Renal cortical epithelial cell (primary cell): ENCODE measurements at places on chromosomes 1 and 21.
A peak's percentile ranks its signal among the peaks of the same experiment; 100 is the strongest.

DNA sequence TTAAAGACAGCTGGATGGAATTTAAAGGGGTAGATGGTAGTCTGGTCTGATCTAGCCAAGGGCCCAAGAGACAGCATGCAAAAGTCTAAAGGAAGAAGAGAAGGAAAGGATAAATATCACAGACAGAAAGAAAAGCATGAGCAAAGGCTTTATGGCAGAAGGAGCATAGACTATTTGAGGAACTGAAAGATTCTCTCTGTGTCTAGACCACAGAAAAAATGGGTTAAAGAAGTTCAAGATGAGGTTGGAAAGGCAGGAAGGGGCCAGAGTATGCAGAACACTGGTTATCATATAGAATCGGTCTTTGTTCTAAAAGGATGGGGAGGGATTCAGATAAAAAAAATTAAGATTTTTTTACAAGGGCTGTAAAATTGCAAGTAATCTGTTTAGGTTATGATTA is 136.8 kb upstream of the SGIP1 start:
- DNase-seq = no peak

- no peak for DNase-seq
These were observed 55.8 kb upstream of the BOLA1 start for GRCh38 chr1:149843431-149844041.

DNA sequence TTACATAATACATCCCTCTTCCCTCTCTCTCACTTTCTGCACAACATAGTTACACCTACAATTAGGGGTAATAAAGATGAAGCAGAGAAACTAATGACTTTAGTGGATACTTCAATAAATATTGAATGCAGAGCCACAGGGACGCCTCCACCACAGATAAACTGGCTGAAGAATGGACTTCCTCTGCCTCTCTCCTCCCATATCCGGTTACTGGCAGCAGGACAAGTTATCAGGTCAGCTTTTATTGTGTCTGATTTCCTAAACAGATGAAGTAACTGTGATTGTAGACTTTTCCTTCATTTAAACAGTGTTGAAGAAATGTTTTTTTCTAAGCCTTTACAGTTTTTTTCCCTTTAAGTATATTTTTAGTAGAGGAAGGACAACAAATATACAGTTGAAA is 281.6 kb downstream of the TPR start:
- DNase-seq = no peak

DNA sequence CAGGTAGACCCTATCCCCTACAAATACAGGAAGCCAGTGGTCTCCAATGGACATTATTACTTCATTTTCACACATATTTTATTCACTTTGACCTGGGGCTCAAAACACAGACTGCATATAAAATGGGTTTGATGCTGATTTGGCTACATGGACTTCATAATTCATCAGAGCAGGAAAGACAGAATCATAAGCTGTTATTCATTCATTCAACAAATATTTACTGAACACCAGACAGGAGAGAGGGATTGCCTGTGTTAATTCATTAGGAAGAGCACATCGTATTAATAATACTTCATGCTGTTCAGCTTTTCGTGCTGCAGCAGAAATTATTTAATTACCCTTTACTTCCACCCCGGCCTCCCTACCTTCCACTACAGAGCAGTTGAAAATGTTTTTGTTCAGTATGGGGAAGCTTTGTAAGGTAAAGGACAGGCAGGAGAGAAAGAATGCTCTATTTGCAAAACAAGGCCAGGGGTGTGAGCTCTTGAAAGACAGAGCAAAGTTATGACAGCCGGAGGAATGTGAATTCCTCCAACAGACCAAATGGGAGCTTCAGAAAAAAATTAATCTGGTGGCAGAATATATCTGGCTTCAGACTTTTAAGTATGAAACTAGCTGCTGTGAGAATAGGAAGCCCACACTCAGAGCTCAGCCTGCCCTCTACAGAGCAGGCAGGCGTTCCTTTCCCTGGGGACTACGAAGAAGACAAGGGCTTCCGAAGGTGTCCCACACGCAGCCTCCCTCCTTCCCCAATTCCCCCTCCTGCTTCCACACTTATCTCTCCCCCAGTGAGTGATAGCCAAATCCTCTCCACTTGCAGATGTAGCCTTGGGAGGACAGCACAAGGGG is 58.0 kb downstream of the MDM4 start:
- no peak for DNase-seq

- DNase-seq = no peak
These were observed 82.4 kb downstream of the PBX1 start for GRCh38 chr1:164641353-164641730.

- no peak for DNase-seq
These were observed 66.1 kb downstream of the HTR6 start for GRCh38 chr1:19730793-19731192.

DNA sequence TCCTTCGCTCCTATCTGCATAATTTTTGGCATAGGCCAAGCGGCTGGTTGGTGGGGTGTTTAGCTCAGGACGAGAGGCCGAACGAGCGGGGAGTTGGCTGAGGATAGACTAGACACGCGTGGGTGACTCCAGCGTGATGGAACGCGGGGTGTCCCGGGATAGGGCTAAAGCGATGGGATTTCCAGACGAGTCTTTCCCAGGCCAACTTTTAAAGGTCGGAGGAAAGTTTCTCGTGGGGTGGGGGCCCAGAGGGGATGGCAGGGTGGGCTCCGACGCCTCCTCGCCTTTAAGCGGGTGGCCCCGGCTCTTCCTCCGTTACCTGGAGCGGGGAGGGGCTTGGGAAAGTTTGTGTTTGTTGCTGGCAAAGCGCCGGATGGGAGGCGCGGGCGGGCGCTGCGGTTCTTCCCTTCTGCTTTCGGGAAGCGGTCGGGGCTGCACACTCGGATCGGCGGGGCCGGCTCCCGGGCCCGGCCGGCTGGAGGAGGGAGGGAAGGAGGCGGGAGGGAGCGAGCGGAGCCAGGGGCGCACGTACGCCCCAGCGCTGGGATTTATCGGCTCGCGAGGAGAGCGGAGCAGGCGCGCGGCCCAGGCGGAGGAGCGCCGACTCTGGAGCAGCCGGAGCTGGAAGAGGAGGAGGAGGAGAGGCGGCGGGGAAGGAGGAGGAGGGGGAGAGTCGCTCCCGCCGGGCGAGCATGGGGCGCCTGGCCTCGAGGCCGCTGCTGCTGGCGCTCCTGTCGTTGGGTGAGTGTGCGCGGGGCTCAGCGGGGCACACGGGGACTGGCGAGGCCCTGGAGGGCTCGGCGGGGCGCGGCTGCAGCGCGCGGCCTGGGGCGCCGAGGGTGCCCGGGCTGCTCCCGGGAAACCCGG is at the start of gene PTGFRN:
PTGFRN (plus strand) TSS at position 405 of the 867 bp plus-strand sequence; CDS start at position 693, 288 bp downstream.
- peak; percentile 25 for DNase-seq

DNA sequence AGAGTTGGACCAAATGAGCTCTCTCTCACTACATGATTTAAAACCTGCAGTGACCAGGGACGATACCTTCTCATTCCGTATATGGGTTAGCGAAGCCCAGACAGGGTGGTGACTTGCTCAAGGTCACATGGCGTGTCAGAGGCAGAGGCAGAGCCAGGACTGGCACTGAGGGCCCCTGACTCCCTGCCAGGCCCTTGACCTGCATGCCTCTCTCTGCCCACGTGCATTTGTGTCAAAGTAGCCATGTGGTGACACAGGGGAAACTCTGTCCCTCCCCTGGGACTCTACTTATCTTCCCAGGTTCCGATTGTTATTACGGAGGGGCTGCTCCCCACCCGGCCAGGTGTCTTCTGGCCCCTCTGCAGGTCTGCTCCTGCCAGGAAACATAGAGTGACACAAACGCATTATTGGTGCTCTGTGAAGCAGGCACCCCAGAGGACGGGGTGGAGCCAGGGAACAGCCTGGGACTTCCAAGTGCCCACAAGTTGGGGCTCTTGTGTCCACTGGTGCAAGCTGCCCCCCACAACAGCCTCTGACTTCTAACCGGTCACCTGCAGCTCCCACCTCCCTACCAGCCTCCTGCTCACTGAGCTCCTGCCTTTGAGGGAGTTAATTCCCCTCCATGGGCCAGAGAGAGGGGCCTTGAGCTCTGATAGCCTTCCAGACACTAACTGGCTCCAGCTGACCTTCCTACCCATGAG is 7.3 kb upstream of the TINAGL1 start:
- DNase-seq = no peak

DNA sequence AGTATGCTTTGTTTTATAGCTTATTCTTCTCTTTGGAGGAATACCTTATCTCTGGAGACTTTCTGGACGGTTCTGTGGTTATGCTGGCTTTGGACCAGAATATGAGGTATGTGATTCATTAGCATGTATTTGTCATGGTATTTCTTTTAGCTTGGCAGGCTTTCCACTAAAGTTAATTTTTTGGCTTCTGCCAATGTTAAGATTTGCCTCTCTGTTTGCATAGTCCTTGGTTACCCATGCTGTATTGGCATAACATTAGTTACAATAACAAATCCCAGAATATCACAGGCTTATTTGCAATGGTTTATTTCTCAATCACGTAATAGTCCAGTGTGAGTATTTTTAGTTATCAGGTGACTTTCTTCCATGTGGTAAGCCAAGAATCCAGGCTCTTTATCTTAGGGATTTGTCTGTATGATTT is 9.7 kb downstream of the ZMPSTE24 start:
- DNase-seq = peak; percentile 91

GRCh38 chr1:231779081-231779480 is 152.5 kb downstream of the DISC1 start:
- DNase-seq = no peak

DNA sequence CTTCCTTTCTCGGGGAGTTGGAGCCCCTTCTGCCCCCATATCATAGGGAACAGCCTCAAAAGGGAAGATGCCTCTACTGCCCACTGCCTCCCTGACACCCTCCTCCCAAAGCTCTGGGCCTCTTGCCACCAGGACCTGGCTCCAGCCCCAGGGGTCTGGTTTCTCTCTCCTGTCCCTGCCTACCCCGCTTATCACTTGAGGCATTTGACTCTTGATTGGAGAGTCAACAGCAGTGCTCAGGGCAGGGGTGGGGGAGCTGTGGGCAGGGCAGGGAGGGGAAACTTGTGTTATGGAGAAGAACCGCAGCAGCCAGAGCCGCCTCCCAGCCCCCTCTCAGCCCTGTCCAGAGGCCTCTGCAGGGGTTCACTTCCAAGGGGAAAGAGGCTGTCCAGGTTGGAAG is 573 bp downstream of the TRIM63 start:
- DNase-seq = no peak

DNA sequence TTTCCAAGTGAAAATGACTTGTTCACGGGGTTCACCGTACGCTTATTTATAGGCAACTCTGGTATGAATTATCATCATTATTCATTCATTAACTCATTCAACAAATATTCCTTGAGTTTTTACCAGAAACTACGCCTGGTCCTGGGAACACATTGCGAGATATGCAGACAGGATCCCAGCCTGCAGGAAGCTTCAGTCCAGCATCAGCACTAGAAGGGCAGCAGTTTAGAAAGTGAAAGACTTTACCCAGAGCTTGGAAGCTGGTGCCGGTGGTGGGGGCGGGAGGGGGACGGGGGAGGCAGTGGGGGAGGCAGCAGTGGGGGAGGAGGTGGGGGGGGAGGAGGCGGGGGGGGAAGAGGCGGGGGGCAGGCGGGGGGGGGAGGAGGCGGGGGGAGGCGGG is 55.9 kb downstream of the SETD4 start:
- no peak for DNase-seq

GRCh38 chr21:14273736-14274538 is 58.0 kb downstream of the RBM11 start:
- no peak for DNase-seq

- peak; percentile 67 for DNase-seq
These were observed 15.9 kb downstream of the COL8A2 start for GRCh38 chr1:36109041-36109679.

GRCh38 chr1:216330262-216330661 is 93.0 kb downstream of the USH2A start:
- DNase-seq = peak; percentile 61

DNA sequence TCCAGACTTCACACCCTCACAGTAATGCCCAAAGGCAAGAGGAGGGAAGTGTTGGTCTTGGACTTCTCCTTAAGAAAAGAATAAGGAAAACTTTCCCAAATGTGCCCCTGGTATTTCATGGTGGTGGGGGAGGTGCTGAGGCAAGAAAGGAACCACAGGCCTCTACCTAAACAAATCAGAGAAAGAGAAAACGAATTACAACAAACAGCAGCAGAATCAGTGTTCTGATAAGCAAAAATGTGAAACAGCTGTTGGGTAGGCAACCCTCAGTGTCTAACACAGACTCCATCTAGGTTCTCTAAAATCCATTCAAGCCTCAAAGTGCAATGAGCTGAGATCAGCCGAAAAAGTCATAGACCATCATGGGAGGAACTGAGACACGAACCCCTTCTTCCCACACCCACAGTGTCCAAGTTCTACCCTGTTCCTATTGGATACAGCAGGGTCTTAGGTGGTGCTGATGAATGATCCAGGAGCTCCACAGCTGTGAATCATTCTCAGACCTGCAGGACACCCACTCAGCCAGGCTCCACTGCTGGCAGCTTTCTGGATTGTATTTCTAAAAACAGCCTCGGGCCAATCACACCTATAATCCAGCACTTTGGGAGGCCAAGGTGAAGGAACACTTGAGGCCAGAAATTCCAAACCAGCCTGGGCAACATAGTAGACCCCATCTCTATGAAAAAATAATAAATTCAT is 149.1 kb downstream of the PLPP3 start:
- DNase-seq = peak; percentile 60

DNA sequence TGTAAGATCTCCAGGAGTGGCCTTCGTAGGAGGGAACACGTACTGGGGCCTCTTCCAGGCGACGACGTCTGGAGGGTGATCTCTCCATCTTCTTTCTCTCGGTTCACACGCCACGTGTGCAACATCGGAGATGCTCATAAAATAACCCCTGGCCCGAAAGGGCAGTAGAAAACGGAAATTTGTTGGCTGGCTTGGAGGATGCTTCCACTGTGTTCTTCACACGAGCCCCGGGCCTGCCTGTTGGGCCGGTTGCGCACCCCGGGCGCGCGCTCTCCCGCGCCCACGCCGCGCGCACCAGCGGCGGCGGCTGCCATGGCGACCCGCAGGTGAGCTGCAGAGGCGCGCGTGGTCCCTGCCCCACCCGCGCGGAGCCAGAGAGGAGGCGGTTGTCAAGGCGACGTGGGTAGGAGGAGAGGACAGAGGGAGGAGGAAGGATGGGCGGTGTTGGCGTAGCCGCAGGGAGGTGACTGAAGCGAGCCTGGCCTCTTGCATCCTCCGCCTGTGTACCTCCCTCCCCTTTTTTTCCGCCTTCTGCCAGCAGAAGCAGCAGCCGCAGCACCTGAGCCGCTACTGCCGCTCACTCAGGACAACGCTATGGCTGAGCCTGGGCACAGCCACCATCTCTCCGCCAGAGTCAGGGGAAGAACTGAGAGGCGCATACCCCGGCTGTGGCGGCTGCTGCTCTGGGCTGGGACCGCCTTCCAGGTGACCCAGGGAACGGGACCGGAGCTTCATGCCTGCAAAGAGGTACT is at the start of gene ELAPOR1:
ELAPOR1 (plus strand) TSS at position 526 of the 752 bp plus-strand sequence; CDS start at position 595, 69 bp downstream.
- DNase-seq = no peak

GRCh38 chr1:111151838-111152237 is 11.8 kb downstream of the CEPT1 start:
- DNase-seq = no peak

DNA sequence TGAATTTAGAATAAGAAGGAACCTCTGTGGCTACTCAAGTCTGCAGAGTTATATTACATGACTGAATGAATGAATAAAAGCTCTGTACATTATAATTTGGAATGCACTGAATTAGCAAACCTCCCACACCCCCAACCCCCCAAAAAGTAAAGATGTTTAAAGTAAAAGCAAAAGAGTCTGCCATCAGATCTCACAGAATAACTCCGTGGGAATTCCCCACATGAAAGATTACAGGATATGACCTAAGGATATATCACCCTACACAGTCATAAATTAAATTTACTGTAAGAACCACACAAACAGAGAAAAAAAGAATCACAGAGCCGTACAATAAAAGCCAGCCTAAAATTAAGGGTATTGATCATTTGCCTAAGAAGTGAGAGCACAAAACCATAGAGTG is 587.3 kb downstream of the PTPRC start:
- DNase-seq = peak; percentile 34

- DNase-seq = peak; percentile 71
These were observed 68.5 kb downstream of the GIPC2 start for GRCh38 chr1:78114034-78114956.
